Stimulated activated naive CD4-positive, alpha-beta T cell (primary cell): ENCODE measurements at places on chromosomes 6 and 20.

GRCh38 chr6:16153211-16153820 is 24.4 kb downstream of the MYLIP start:
- no peak for DNase-seq

DNA sequence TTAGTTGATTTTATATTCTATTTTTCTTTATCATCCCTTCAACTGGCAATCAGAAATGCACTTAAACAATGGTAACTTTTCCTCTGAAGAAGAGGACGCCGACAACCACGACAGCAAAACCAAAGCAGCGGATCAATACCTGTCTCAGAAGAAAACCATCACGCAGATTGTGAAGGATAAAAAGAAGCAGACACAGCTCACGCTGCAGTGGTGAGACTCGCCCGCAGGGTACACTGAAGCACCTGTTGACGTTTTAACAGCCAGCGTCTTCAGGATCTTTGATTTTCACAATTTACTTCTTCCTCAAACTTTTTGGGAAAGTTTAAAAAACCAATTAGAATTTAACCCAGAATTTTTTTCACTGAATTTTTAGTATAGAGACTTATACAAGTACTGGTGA is 701 bp downstream of the RFX6 start:
- no peak for DNase-seq

DNA sequence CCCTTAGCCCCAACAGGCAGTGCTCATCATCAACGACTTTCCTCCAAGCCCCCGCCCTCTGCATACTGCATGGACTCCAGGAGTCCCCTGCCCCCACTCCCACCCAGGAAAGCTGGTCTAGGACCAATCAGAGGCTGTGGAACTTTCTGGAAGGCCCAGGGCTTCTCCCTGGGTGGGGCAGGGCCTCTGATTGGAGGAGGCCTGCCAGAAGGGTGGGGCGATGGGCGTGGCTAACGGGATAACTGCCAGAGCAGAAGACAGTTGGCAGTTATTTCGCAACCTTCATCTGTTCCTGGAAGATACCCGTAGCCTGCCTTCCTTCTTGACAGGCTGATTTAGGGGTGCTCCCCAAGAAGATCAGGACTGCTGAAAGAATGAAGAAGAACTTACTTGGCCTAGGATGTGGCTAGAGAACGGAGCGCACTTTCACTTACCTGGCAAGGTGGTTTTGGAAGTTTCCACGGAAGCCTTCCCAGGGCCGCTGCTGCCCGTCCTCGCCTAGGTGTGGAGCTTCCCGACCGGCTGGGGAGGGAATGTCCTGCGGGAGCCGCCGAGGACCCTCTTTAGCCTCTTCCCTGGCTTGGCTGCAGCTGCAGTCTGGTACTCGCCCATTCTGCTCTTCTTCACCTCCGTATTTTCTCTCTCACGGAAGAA is 209.0 kb downstream of the LRFN2 start:
- no peak for DNase-seq

- no peak for DNase-seq
Measured at GRCh38 chr20:48414786-48415185, 413.0 kb downstream of the PREX1 start.

DNA sequence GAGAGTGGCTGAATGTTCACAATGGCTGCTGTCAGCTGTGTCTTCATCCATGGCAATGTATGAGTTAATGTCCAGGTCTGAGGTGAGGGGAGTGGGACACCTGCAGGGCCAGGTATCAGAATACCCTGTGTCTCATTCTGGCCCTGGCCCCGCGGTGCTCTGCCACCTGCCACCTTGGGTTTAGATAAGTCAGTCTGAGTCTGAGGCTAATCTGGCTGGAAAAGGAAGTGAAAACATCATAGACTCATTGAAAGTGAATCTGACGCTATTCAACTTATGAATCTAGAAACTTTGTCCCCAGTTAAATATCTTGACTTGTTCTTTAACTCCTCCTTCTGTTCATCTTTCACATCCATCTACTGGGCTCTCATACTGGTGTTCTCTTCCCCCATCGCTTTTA is 267.1 kb upstream of the JAG1 start:
- no peak for DNase-seq

GRCh38 chr6:154513601-154514320 is 3.3 kb upstream of the CNKSR3 start:
- DNase-seq, result no peak
